ENCODE measurements at places on chromosomes 4 and X.

DNA sequence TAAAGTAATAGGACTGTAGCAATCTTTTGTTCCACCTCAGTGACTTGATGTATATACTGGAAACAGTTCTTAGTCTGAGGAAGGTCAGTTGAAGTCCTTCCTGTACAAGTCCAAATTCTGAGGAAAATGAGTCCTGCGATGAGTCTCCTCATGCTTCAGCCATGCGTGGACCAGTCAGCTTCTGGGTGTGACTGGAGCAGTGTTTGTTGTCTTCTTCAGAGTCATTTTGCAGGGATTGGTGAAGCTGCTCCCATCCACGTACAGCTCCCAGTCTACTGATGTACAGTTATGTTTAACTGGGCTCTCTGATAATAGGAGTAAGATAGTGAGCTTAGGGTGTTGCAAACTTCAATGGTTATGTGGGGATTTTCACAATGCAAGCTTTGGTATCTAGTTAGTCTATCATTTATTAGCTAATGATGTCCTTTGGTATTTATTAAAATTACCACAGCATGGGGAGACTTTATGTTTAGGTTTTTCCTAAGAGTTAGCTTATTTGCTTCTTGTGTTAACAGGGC lies 3.4 kb downstream of the UGT2B17 start:
- DNase-seq, result no peak

DNA sequence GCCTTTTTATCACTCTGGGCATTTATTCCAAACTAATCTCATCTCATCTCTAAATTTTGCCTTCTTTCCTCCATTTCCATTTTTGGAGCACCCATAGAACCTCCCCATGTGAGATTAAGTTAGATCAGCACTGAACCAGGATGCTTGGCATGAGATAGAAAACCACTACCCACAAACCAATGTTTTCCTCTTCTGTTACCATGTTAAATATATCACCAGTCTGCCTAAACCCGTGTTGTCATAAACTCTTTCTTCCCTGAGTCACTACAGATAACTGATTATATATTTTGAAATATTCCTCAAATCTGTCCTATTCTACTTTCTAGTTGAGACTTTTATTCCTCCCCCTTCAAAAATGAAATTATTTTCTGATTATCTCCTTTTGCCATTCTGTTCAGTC lies 37.6 kb downstream of the GABRB1 start:
- DNase-seq, result no peak

- DNase-seq, result no peak
These were observed 161.1 kb downstream of the FBXW7 start for GRCh38 chr4:152374606-152375285.

GRCh38 chr4:141255016-141255415 lies 34.3 kb downstream of the ZNF330 start:
- DNase-seq, result no peak

DNA sequence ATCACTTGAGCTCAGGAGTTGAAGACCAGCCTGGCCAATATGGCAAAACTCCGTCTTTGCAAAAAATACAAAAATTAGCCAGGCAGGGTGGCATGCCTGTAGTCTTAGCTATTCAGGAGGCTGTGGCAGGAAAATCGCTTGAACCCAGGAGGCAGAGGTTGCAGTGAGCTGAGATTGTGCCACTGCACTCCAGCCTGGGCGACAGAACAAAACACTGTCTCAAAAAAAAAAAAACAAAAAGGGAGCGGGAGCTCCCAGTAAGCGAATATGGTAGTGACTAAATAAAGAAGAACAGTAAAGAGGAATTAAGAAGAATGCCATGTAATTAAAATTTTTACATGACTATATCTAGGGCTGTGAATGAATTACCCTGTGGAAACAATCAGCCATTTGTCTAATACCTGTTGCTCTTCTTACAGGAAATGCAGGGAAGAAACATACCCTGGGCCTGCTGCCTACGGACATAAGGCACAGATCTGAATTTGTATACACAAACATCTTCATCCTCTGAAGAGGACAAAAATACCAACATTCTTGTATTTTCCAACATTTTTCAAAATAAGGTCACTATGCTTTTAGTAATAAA lies 11.4 kb downstream of the WDFY3 start:
- no peak for DNase-seq

DNA sequence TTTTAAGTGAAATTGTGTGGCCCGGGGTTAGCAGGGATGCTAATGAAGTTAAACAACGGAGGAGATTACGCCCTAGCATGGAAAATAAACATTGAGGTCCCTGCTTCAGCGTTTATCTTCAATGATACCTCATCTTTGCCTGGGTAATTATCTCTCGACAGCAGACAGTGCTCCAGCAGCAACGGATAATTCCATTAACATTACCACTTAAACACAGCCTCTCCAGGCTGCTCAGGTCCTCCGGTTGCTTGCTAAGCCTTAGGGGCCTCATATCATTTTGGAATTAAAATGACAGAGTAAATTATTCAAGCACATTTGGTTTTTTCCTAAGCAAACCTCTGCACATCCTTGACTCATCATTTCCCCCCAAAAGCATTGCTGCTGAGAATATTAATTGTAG lies 281.5 kb upstream of the KLF3 start:
- DNase-seq, result no peak

DNA sequence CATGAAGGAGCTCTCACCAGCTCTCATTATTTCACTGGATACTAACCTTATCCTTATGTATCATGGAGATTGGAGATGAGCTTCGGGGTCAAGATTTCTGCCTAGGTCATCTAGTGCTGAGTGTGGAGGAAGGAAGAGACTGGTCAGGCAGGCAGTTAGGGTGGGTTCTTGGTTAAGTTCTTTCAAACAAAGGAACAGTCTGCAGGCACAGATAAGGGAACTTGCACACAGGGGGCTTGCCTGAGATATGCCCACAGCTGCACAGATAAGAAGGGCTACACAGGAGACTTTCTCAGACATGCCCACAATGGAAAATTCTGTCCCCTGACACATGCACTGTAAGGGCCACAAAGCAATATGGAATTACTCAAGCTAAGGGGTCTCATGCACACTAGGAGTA lies 904.1 kb downstream of the NLGN4X start:
- no peak for DNase-seq

GRCh38 chr4:153472122-153473037 lies 6.2 kb downstream of the TMEM131L start:
- DNase-seq, result no peak

- no peak for DNase-seq
These were observed 7.4 kb downstream of the MAGEB10 start for GRCh38 chrX:27815209-27815608.

- no peak for DNase-seq
These were observed at the start of gene IL1RAPL1 for GRCh38 chrX:28586981-28587551. TSS of gene IL1RAPL1 (plus strand) at chrX:28587446.

GRCh38 chr4:159105761-159106243 lies 2.9 kb downstream of the RAPGEF2 start:
- peak; percentile 41 for DNase-seq

DNA sequence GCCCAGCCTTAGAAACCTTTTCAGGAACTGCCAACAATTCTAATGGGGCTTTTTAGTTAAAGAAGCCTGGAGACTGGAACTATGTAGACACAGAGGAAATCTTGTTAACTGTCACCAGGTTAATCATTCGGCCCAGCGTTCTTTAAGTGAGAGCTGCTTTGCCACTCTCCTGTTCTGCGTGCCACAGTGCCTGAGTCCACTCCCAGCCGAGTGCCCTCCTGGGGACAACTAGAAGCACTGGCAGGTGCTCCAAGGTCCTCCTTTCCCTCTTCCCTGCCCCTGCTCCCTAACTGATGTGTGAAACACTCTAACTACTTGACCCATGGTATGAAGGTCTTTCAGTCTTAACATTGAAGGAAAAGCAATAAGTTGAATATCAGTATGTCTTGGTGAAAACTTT lies 151.2 kb upstream of the TLL1 start:
- no peak for DNase-seq

DNA sequence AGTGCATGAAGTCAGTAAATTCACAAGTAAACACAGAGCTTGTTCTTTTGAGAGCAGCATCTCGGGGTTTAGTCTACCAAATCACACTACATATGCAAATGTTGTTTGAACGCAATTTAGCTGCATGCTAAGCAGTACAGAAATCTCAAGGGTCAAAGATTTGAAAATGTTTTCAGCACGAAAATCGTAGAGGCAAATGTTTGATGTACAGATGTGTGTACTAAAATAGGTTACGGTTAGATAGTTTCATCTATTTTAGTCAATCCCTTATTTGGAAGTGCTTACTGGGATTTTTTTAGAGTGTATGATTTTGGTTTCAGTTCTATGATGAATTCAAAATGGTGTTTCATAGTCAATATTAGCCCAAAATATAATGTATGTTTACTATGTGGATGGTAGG lies 1928.2 kb upstream of the TENM3 start:
- DNase-seq, result no peak

DNA sequence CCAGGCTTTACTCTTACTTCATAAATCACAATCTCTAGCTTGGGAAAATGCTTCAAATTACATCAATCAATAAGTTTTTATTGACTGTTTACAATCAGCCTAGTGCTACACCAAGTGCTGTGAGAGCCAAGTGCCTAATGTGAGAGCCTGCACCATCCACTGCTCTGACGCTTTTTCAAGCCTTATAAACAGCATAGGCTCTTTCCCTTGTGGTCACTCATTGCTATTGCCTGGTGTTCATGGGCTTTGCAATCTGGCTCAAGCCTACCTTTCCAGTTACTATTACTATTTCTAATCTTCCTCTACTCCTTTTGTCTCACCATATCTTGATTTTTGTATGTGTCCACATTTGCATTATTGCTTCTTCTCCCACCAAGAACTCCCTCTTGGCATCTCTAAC lies 77.0 kb downstream of the REELD1 start:
- DNase-seq, result no peak

GRCh38 chr4:15438939-15439524 lies 11.2 kb downstream of the C1QTNF7 start:
- no peak for DNase-seq

DNA sequence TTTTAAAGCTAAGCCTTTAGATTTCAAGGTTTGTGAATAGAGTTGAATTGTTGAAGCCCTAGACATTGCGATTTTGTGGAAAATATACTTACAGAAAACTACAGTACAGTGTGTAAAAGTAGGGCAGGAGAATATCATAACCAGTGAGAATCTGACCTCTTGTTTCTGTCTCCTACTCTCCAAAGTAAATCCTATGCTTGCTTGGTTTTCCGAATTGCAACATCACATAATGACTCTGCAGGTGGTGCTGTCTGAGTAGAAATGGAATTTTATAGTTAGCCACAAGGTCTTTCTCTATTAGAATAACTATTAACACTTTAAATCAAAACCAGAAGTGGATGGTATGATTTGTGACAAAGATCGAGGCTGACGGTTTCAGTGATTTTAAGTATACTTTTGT lies 505.6 kb downstream of the RAPGEF2 start:
- DNase-seq, result no peak

- no peak for DNase-seq
These were observed 272.7 kb upstream of the FAT4 start for GRCh38 chr4:125042041-125042440.

DNA sequence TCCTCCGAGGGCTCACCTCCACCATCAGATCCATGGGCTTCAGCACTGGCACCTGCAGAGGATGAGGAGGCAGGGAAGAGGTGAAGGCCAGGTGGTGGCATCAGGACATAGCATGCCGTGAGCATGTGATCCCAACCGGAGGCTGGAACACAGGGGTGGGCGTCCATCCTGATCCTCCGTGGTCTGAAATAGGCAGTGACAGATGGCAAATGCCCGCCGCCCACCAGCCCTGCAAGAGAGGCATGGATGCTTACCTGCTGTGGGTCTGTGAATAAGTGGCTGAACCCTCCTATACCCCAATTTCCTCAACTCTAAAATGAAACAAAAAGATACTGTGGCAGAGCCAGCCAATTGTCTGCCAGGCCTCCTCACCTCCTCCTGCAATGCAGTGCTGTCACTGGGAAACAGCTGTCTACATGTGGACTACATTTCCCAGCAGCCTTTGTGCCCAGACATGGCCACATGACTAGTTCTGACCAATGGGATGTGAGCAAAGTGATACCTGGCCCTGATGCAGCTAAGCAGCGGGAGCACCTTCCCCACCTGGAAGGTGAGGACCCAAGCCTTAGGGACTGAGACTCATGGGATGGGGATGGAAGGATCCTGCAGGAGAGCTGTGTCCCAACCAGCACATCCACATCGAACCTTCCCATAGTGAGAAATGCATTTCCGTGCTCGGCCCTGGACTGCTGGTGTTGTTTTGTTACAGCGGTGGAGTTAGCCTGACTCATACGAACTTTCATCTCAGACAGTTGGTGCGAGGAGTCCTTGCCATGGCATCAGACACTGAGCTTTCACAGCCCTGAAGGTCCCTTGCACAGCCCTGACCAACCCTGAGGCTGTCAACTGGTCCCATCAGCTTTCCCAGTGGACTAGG lies 99.5 kb downstream of the PPP2R2C start:
- DNase-seq, result peak; percentile 32

DNA sequence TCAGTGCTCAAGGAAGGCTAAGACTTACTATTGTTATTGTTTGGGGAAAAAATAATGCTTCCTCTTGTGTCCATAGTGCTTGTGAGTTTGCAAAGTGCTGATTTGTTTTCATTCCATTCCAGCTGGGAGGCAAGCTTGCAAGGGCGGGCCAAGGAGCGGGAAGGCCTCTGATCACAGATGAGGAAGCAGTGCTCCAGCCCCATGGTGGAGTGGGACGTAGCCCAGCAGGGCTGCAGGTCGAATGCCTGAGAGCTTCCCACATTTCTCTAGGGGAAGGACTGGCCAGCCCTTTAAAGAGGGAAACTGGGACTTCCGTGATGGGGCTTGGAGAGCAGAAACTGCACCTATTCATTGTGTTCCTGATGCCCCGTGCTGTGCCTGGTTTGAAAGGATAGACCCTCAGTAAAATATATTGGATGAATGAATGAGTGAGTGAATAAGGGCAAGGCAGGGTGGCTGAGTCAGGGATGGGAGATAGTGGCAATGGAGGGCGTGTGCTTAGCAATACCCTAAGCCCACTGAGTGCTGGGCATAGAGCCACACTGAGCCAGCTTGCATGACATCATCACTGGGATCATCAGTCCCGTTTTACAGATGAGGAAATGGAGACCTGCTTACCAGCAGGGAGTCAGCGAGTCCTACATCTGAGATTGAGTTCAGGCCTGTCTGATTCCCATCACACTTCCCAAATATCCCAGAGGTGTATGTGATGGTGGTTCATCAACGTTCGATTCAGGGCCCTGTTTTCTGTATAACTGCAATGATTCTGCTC lies 17.9 kb upstream of the NSG1 start:
- no peak for DNase-seq

- no peak for DNase-seq
These were observed 36.2 kb downstream of the PAPSS1 start for GRCh38 chr4:107683873-107684272.

DNA sequence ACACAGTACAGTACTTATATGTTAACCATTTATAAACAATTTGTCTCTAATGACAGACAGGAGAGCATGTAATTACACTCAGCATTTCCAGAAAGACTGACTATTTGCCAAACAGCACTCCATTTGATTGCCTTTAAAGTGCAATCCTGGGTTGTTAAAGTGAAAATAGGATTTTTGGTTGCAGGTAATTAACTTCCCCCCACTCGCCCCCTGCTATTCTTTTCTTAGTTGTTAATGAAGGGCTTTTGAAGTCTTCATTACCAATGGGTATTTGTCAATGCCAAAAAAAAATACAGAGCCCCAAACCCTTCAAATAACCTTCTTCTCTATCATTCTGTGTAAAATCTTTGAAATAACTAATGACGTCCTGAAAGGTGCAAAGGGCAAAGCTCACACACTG lies 825.6 kb downstream of the STPG2 start:
- DNase-seq, result no peak

- no peak for DNase-seq
These were observed 202.3 kb downstream of the BCOR start for GRCh38 chrX:39895218-39896110.
